Fibroblast of skin of left biceps (primary cell): ENCODE measurements at places on chromosomes 16 and 17.

GRCh38 chr16:49563666-49564065, 190.1 kb downstream of the C16orf78 start:
- no peak for DNase-seq

GRCh38 chr16:81014672-81015071, 7.7 kb downstream of the CENPN start:
- no peak for DNase-seq

- no peak for DNase-seq
Observed at GRCh38 chr16:54453871-54454270, 167.3 kb upstream of the IRX3 start.

- DNase-seq = no peak
Observed at GRCh38 chr17:13031718-13032350, 14.0 kb upstream of the ELAC2 start.
